Stimulated activated CD4-positive, alpha-beta T cell treated with anti-CD3 and anti-CD28 coated beads, Interleukin-2, amount 100 ng/mL, for 24 hours (primary cell): ENCODE measurements at places on chromosomes 7 and 10.

GRCh38 chr10:124991835-124992234 lies 49.9 kb downstream of the ZRANB1 start:
- no peak for DNase-seq

- no peak for DNase-seq
Observed at GRCh38 chr7:152583006-152583405, 92.9 kb downstream of the XRCC2 start.

DNA sequence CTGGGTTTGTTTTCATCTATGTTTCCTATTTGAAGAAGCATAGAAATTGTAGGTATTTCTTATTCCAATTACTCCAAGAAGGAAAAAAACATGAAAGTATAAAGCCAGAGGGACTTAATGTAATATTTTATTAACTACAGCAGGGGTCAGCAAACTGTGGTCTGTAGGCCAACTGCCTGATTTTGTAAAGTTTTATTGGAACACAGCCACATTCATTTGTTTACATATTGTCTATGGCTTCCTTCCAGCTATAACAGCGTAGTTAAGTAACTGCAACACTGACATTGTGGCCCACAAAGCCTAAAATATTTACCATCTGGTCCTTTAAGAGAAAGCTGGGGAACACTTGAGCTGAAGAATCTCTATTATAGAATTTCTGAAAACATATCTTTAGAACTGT lies 306.2 kb downstream of the BICC1 start:
- DNase-seq = no peak

GRCh38 chr10:104297697-104298660 lies 29.0 kb downstream of the GSTO2 start:
- DNase-seq = no peak

GRCh38 chr7:128904381-128905197 lies 5.9 kb downstream of the KCP start:
- DNase-seq = no peak

- no peak for DNase-seq
Observed at GRCh38 chr7:22444181-22444971, 55.6 kb downstream of the STEAP1B start.

DNA sequence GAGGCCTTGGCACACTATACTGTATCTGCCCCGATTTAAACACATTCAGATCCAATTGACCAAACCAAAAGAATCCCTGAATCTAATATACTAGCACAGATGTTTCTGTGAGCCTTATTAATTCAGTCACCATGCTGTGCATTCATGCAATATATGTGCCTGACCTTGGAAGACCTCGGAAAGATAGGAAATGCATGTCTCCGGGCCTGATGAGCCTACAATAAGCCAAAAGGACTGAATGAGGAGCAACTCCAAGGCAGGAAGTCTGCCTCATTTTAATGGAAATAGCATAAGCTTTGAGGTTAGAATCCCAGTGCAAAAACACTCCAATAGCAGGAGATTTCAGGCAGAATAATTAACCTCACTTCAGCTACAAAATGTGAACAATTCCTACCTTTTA lies 316.7 kb downstream of the LRRTM3 start:
- no peak for DNase-seq

DNA sequence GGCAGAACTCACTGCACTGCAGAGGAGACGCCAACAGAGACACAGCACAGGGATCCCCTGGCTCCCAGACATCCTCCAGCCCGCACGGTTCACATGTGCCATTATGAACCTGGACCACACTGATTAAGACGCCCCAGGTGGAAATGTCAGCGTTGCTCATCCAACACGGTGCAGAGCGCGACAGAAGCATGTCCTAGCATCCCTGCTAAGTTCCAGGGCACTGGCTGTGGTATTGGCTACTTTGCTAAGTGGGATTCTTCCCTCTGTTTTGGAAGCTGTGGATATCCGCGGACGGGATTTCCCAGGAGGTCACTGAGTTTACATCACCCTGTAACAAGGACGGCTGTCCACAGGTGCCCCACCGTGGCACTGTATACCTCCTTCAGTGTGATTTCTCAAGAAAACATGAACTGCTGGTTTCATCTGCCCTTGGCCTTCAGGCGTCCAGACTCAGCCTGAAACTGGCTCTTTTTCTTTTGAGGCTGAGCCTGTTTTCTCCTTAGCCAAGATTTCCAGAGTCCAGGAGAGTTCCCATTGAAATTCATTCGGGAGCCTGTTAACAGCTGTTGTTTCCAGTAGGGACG lies 324.0 kb downstream of the WDR37 start:
- DNase-seq = no peak

GRCh38 chr7:155807065-155807671 lies 5.1 kb downstream of the SHH start:
- DNase-seq = no peak

DNA sequence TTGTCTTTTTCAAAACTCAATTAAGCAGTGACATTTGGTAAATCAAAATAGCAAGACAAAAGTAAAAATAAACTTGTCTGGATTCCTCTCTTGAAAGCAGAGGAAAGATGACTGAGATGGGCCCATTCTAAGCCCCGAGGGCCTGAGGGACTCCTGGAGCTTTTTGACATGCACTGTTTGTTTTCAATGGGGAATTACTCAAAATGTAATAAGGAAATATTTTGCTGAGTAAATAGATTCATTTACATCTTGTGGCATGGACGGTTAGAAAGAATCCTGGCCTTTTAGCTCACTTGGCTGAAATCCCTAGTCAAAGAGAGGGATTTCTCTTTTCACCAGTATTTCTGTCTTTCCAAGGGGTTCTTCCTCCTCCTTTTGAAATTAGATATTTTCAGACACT lies 108.0 kb downstream of the MKX start:
- DNase-seq = no peak

- DNase-seq = no peak
Observed at GRCh38 chr7:27917119-27917518, 177.2 kb downstream of the TAX1BP1 start.

- DNase-seq = no peak
Observed at GRCh38 chr7:156493942-156494341, 146.6 kb upstream of the RNF32 start.

- no peak for DNase-seq
Observed at GRCh38 chr10:30282221-30282620, 66.9 kb downstream of the MTPAP start.

DNA sequence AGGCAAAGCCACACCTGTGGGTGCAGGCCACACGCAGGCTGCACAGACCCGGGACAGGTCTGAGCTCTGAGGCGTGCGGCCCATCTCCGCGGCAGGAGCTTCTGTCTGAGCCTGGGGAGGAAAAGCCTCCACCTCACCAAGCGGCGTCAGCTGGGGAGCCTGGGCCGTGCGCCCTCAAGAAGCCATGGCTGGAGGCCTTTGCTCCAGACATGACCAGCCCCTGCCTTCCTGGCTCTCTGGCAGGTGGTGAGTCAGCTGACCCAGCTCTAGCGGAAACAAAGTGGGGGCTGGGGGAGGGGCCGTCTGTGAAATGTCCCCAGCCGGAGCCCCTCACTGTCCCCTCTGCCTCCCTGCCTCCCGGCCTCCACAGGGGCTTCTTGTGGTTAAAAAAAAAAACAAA lies 12.5 kb downstream of the GPER1 start:
- no peak for DNase-seq

GRCh38 chr10:96367470-96367869 lies 8.7 kb upstream of the OPALIN start:
- no peak for DNase-seq

DNA sequence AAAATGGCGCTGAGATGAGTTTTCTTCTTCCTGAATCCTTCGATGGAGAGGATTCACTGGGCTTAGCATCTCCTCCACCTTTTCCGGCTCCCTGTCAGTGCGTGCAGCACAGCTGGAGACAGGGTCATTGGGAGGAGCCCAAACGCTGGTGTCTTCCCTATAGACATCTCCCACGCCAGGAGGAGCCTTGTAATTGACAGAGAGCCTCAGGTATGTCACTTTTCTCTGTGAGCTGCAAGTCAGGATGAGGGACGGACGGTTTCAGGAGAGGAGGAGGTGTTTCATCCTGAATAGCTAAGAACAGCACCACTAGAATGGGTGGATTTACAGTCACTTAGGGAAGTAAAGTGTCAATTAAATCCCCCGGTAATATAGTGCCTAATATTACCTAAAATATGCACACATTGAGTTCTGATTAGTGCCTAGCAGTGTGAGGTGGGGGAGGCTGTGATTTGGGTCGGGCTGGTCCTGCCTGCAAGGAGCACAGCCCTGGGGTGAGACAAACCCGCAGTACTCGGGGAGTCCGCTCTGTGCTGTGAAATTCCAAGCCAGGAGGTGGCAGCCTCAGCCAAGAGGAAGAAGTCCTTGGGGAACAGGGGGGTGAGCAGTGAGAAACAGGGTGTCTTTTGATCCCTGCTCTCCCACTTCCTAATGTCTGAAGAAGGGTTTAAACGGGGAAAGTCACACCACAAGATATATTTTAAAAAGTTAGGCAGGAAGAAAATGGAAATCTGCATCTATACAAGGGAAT lies 28.2 kb downstream of the IL15RA start:
- peak; percentile 29 for DNase-seq

GRCh38 chr7:150897502-150898474 lies 45.5 kb downstream of the AOC1 start:
- no peak for DNase-seq

DNA sequence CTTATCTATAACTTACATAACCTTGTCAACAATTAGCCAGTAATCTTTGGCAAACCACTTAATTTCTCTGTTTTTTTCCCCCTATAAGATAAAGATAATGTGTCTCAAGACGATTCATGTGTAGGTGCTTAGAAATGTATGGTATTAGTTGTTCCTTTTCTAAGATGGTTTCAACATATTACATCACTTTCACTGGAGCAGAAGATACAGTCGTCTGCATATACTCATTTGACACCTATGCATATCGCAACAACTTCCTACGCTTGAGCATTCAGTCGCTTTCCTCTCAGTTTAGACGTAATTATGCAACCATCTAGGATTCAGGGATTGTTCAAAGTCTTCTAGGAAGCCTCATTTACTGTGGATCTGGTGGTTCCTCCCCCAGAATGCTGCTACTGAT lies 396.7 kb downstream of the PHTF2 start:
- DNase-seq = no peak

GRCh38 chr10:97427571-97428179 lies 1.7 kb downstream of the PGAM1 start:
- no peak for DNase-seq

GRCh38 chr7:86814661-86815379 lies 171.1 kb downstream of the GRM3 start:
- DNase-seq = no peak
